ENCODE measurements at places on chromosomes 1 and 21. TPM values are rescaled to one million over a fixed set of nuclear protein-coding genes. Genes with fewer than 3 reads are reported as not detected.

ZNF691 gene
- polyA plus RNA-seq: 6.9 TPM

LCE2B gene
- not detected for polyA plus RNA-seq

GJA5 gene
- 1.9 TPM for polyA plus RNA-seq

CLSTN1 gene
- 59.7 TPM for polyA plus RNA-seq

CD1B gene
- not detected for polyA plus RNA-seq

IL19 gene
- polyA plus RNA-seq: not detected

HPDL gene
- polyA plus RNA-seq: 1.2 TPM

IVL gene
- polyA plus RNA-seq: 1.2 TPM

OR2T33 gene
- polyA plus RNA-seq: not detected

HOOK1 gene
- polyA plus RNA-seq: not detected

ETV3L gene
- not detected for polyA plus RNA-seq

FOXO6 gene
- polyA plus RNA-seq: not detected

ECE1 gene
- polyA plus RNA-seq: 82.3 TPM

LEFTY1 gene
- not detected for polyA plus RNA-seq

CFAP107 gene
- not detected for polyA plus RNA-seq

CFAP74 gene
- not detected for polyA plus RNA-seq

RGS4 gene
- polyA plus RNA-seq: 13.3 TPM

PADI2 gene
- 0.08 TPM for polyA plus RNA-seq

TSSK3 gene
- not detected for polyA plus RNA-seq

CRABP2 gene
- 64.1 TPM for polyA plus RNA-seq

KPNA6 gene
- 39.9 TPM for polyA plus RNA-seq
